ENCODE measurements at places on chromosomes 2 and 18.

GRCh38 chr2:88117973-88118372, 9.9 kb downstream of the FABP1 start:
- DNase-seq, result no peak

DNA sequence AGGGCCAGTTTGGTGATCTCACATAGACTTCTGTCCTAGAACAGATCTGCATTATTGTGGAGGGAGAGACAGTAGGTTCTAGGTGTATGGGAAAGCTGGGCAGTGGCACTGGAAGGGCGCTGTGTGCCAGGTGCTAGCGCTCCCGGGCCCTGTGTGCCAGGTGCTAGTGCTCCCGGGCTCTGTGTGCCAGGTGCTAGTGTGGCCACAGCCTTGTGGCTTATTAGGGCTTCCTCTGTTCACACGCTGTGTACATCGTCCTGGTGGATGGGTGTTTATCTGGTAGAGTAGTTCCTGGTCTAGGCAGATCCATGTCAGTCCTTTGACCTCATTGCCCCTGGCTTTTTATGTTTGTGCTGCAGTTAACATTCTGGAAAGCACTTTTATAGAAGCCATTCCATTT, 263.4 kb downstream of the AGAP1 start:
- DNase-seq, result no peak

DNA sequence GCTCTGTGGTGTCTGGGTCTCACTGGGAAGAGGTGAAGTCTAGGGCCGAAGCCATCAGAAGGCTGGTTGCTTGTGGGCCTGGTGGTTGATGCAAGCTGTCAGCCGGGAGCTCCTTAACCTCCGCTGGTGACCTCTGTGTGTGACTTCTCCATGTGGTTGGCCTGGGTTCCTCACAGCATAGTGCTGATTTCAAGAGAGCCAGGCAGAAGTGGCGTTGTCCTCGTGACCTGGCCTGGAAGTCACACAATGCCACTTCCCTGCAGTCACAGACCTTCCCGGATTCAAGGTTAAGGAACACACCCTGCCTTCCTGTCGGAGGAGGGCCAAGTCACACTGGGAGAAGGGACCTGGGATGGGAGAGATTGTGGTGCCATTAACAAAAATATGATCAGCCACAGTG, 303.7 kb upstream of the HS6ST1 start:
- DNase-seq, result no peak

DNA sequence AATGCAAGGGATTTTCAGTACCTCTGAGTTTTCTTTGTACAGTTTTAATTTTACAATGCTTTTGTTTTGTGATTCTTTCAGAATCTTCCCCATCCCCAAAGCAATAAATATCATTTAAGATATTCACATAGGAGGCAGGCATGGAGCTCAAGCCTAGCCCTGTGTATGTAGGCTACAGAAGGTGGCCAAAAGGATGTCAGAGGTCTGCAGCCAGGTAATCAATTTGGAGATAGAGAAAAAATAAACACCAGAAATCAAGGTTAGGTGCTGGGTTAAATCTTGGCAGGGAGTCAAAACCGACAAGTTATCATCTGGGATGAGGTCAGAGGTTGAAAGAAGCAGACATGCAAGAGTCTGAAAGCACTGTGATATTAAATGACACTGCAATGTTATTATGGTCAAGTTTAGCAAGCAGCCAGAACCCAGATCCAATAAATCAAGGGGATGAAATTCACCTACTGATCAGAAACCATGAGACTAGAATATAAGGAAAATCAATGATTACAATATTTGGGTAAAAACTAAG, 45.1 kb upstream of the LRP1B start:
- no peak for DNase-seq

DNA sequence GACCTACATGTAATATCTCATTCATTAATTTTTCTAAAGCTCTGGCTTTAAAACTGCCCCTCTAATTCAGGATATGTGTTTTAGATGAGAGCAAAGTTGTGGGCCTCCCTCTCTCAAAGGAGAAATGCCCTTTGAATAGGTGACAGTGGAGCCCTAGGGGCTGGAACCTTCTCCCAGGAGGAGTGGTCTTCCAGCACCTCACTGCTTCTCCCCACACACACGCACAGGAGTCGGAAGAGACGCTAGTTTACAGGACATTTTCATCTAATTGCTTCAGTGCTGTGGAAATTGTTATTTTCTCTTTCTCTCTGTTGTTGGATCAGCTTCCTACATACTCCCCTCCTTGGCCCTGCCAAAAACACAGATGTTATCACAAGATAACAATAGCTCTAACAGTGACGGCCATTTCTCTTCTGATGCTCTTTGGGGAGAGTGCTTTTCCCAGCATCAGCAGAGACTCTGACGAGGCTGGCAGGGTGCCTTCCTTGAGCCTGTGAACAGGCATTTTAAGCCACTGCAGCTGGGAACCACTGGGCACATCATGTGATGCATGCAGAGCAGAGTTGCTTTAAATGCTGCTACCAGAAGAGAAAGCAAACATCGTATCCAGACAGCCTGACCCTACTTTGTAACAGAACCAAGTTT, 209.4 kb upstream of the SP5 start:
- DNase-seq, result no peak

DNA sequence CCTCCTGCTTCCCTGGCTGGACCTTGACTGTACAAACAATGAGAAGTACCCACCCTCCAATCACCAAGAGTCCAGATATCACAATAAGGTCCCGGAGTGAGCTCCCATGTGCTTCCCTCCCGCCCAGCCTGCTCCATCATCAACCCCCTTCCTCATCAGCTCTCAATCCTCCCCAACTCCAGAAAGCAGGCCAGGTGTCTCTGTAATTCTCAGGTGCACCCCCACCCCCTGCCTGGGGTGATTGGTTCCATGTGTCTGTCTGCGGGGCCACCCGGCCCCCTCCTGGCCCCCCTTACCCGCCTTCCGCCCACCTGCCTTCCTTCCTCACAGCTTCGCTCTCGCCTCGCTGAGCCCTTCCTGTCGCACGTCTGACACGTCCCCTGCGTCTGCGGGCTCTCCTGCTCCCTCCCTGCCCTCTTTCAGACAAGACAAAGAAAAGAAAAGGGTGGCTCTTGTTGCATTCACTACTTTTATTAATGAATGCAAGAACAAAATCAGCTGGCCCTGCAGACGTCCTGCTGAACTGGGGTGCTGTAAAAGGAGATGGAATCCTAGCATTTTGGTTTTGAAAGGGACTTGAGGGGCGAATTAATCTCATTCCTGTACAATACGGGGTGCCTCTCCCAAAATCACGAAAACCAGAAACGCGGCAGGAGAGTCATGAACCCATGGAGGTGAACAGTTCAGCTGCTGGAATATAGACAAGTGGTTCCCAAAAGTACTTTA, 26.5 kb upstream of the IGFBP2 start:
- peak; percentile 93 for DNase-seq

GRCh38 chr2:11949732-11950523, 203.5 kb downstream of the LPIN1 start:
- no peak for DNase-seq
